Germinal center (tissue), 1 donor: ENCODE measurements at places on chromosomes 6 and 20.

DNA sequence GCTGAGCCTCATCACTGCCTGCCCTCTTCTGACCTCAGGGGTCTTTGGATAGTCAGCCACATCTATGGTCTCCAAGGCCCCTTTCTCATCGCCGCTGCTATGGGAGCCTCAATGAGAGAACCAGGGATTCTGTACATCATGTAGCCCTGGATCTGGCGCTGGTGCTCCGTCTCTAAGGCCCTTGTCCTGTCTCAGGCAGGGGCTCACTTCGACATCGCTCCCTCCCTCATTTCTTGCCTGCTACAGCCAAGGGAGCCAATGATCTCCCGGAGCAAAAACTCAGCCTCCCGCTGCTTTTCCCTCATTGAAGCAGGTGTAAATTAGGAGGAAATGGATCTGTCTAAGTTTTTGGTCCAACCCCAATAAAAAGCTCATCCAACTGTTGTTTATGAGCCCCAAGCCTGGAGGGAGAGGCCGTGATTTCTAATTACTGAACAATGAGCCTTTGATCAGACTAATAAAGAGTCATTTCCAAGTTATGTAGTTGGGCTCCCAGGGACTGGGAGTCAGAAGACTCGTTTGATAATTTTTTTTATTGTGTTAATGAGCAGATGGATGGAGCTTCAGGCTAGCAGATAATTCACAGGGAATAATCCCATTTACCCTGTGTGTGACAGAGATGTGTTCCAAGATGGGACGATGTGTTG is 30.9 kb downstream of the LBP start:
- no peak for DNase-seq

DNA sequence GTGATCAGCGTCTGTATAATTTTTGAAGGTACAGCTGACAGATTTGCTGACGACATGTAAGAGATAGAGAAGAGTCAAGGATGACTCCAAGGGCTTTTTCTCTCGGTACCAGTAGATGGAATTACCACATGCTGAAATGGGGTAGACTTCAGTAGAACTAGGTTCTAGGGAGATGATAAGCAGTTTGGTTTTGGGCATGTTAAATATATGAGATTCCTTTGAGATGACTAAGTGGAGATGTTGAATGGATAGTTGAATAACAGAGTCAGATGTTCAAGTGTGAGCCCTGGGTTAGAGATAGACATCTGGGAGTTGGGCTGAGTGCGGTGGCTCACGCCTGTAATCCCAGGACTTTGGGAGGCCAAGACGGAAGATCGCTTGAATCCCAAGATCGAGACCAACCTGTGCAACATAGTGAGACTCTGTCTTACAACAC is 50.0 kb downstream of the PHF20 start:
- no peak for DNase-seq

DNA sequence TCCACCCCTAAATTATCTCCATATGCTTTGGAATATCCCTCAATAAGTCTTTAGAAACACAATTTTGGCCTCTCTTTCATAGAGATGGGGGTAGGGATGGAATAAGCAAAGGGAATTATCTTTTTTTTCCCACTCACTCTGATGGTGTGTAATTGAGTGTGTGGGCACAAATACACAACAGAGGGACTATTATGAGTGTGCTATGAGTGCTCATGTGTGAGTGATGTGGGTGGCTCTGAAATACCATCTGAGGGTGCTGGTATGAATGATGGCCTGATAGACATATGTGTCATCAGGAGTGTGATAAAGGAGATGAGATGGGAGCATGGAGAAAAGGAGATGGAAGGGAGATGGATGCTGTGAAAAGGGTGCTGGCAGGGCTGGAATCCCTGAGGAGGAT is 35.6 kb downstream of the GSS start:
- no peak for DNase-seq

- DNase-seq: no peak
Measured at GRCh38 chr20:1327827-1328679, 886 bp downstream of the SDCBP2 start.

- no peak for DNase-seq
Measured at GRCh38 chr20:15297059-15297875, 959.9 kb upstream of the FLRT3 start.

GRCh38 chr6:40906759-40907158 is 132.3 kb downstream of the UNC5CL start:
- DNase-seq: no peak

DNA sequence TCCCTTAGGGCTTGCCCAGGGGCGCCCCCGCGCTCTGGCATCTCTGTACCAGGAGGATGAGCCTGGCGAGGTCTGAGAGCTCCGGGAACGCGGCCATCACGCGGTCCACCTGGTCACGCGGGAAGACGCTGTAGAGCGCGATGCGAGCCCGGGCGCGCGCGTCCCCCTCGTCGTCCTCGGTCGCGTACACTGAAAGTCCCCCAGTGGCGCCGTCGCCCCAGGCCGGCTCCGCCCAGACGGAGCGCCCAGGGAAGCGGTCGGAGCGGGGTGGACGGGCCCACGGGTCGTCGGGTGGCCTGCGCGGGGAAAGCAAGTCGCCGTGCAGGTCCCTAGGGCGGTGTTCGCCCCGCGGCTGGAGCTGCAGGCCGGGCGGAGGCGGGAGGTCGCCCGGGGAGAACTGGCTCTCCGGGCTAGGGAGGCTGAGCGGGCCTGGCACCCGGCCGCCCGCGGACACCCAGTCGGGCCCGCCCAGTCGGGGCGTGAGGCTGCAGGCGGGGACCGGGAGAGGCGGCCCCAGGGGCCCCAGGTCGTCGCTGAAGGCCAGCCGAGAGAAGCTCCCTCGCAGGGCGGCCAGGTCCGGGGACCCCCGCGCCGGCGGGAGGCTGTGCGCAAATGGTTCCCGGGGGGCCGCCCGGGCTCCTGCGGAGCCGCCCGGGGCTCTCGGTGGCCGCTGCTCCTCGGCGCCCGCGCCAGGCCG is 34.0 kb downstream of the ZC3H12D start:
- no peak for DNase-seq

GRCh38 chr6:41054511-41054910 is 1.5 kb downstream of the APOBEC2 start:
- DNase-seq: no peak

- DNase-seq: no peak
Measured at GRCh38 chr20:24892522-24892921, 56.5 kb upstream of the CST7 start.

GRCh38 chr20:1322511-1323245 is 6.3 kb downstream of the SDCBP2 start:
- DNase-seq: no peak

- DNase-seq: no peak
Measured at GRCh38 chr6:4925580-4925979, 78.3 kb downstream of the RPP40 start.

DNA sequence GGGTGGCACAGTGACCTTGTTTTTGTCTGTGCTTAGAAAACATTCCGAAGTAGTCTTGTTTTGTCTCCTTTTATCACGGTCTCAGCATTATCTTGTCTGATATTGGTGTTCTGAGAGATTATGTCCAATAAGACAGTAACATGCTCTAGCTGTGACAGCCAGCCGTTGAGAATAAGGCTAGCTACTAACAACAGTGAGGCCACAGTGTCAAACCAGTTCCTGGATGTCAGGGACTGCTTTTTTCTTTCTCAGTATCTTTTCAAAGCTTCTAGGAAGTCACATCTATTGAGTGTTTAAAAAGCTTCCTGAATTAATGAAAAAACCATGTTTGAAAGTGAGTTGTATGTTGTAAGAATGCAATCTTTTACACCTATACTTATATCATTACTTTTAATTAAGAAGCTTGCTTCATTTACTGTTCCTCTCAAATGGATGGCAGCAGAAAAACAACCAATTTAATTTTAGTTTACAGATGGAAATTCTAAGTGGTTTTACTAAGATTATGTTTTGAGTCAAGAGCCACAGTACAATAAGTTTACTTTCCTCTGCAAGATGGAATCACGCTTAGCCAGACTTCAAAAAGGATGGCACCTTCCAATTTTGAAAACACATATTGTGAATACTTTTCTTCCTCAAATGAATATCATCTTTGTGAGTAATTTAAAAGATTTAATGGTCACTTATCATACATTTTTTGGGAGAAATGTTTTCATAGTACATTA is 53.1 kb downstream of the MAP3K7 start:
- DNase-seq: no peak

DNA sequence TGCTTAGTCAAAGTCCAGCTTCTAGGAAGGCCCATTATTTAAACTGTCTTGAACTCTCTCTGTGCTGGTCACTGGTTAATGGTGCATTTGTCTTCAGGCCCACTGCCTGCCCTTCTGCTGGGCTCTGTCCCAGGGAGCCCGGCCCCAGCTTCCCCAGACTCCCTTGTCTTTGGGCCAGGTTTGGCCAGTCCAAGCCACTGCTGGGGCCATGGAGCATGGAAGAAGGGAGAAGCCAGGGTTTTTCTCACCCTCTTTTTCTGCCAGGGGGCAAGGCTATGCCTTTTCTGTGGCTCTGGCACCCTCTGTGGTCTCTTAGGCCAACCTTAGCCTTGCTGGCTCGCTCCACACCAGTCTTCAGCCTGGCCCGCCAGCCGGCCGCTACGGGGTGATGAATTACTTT is 390.0 kb upstream of the SULF2 start:
- no peak for DNase-seq

GRCh38 chr20:32609111-32609773 is 24.1 kb upstream of the NOL4L start:
- no peak for DNase-seq
